Left colon (tissue), 2 donors: ENCODE measurements at places on chromosomes 2 and 18.

- DNase-seq, result no peak
These were observed 65.9 kb upstream of the SLC16A14 start for GRCh38 chr2:230134496-230135129.

- DNase-seq, result no peak
These were observed 605.2 kb downstream of the NR4A2 start for GRCh38 chr2:155727187-155727895.

GRCh38 chr2:31110431-31110830 is 27.8 kb downstream of the GALNT14 start:
- DNase-seq, result no peak

- DNase-seq, result no peak
These were observed 18.9 kb downstream of the CPO start for GRCh38 chr2:206958261-206958660.

DNA sequence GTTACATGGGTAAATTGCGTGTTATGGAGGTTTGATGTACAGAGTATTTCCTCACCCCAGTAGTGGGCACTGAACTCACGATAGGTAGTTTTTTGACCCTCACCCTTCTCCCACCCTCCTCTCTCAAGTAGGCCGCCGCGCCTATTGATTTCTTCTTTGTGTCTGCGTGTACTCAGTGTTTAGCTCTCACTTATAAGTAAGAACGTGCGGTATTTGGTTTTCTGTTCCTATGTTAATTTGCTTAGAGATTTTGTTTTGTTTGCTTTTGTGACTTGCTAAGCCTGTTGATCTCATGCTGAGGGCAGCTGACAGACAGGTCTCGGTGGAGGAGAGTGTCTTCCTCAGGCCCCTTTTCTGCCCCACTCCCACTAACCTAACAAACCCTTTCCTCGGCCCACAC is 36.2 kb downstream of the ACOXL start:
- DNase-seq, result no peak

- DNase-seq, result no peak
These were observed 46.2 kb upstream of the ACVR1 start for GRCh38 chr2:157922336-157922735.

- DNase-seq, result no peak
These were observed 1544.2 kb upstream of the TMEFF2 start for GRCh38 chr2:193738892-193739291.

GRCh38 chr2:12506846-12507245 is 209.9 kb upstream of the TRIB2 start:
- DNase-seq, result no peak

DNA sequence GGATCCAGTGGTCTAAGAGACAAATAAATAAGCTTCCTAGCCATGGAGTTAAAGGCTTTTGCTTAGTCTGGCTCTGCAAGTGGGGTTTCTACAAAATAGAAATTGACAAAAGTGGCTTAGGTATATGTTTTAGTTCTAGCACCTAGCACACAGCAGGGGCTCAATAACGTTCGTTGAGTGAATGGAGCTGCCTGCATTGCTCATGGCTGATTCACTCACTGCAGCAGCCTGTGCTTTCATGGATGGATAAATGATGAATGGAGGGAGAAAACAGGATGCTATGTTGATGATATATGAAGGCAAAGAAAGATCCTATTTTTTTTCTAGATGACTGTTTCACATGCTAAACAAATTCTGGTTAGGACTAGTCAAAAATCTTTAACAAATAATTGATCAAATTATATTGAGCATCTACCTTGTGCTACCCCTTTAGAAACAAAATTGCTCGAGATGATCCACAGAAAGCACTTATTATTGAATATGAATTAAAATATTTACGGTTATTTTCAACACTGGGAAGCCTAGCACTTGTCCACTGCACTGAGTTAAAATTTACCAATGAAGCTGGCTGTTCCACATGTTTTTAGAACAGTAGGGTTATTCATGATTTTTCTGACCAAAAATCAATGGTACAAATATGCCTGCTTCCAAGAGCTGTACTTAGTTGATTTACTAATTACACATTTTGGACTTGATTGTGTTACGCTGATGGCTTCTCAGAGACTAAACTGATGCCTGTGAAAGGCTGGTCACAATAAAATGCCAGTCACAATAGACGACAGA is 39.6 kb downstream of the HDHD2 start:
- DNase-seq, result no peak

- no peak for DNase-seq
These were observed 43.6 kb upstream of the ZNF804A start for GRCh38 chr2:184554736-184555135.

GRCh38 chr18:21203126-21203525 is 38.9 kb upstream of the GREB1L start:
- DNase-seq, result no peak

DNA sequence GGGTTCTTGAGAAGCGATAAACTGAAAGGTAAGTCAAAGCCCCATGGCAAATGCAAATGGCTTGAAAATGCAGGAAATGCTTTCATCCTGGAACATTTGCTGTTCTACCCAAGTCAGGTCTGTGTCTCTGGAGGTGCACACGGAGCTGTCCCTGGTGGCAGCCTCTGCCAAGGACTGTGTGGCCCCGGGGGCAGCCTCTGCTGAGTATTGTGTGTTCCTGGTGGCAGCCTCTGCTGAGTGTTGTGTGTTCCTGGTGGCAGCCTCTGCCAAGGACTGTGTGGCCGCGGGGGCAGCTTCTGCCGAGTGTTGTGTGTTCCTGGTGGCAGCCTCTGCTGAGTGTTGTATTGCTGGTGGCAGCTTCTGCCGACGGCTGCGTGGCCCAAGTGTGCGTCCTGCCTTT is 135.6 kb upstream of the ALKAL2 start:
- DNase-seq, result no peak

- no peak for DNase-seq
These were observed 40.9 kb upstream of the RGPD4 start for GRCh38 chr2:107785756-107786155.

- no peak for DNase-seq
These were observed 971 bp downstream of the ZNF385B start for GRCh38 chr2:179860255-179861026.

DNA sequence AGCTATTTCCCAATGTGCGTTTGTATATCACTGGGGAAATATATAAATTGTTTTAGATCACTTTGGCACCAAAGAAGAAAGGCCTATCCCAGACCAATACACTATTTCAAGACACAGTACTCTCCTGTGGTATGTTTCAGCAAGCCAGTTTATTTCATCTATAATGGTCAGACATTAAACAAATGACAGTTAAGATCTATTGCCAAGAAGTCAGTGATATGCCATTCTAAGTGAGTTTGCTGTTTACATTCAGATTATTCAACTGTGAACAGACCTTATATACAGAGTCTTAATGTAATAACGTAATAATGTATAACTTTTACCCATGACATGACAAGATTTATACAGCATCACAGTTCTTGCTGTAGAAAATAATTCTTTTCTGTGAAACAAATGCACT is 352.7 kb downstream of the CDH7 start:
- DNase-seq, result no peak

DNA sequence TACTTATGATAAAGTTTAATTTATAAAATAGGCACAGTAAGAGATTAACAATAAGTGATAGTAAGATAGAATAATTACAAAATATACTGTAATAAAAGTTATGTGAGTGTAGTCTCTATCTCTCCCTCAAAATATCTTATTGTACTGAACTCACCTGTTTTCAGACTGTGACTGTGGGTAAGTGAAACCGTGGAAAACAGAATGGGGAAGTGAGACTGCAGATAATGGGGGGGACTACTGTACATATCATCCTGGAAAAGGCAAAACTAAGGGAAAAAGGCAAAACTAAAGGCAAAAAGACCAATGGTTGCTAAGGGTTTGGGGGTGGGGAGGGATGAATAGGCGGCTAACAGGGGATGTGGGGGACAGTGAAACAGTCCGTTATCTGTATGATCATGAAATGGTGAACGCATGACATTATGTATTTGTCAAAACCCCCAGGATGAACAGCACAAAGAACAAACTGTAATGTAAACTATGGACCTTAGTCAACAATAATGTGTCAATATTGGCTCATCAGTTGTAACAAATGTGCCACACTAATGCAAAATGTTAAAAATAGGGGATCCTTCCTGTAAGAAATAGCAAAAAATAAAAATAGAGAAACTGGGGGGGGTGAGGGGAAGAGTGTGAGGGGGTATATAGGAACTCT is 93.8 kb downstream of the EPB41L3 start:
- DNase-seq, result no peak

GRCh38 chr18:24306201-24306600 is 91.4 kb downstream of the OSBPL1A start:
- DNase-seq, result no peak

GRCh38 chr2:105134081-105134480 is 96.2 kb downstream of the MRPS9 start:
- DNase-seq, result no peak

DNA sequence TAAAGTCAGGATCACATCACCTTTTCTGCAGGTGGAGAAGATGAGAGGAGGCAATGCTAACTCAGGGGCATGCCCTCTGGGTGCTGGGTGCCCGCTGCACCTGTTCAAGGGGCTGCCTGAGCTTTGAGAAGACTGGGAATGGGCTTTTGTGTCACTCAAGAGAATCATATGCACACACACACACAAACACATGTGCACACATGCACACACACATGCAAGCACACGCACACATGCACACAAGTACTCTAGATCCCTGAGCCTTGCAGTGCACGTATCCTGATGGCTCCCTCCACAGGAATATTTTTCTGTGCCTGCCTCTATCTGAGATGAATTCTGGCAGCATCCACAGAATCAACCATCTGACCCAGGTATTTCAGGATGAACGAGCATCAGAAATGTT is 110.0 kb upstream of the TEX51 start:
- no peak for DNase-seq

DNA sequence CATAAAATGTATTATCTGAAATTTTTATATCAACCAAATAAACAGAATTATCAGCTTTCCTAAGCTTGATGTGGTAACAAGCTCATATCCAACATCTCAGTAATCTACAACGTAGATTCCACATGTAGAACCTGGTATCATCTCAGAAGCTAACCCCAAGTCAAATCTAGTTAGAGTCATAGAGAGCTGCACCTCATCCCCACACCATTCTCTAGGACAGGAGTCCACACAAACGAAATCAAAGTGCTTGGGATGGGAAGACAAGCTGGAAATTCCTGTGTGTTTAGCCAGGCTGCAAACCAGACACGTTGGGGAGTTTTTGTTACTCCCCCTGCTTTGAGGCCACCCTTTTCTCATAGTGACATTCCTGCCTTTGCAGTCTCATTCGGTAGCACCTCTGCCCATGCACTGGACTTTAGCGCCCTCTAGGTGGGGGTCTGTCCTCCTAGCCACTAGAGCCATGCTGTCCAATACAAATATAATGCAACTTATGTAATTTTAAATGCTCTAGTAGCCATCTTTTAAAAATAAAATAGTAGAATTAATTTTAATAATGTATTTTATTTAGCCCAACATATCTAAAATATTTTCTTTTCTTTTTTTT is 28.1 kb upstream of the SATB2 start:
- DNase-seq, result peak; percentile 85

- DNase-seq, result no peak
These were observed 78.6 kb downstream of the SP3 start for GRCh38 chr2:173886613-173887012.

GRCh38 chr2:241901500-241902351 is 32.2 kb downstream of the RTP5 start:
- no peak for DNase-seq

DNA sequence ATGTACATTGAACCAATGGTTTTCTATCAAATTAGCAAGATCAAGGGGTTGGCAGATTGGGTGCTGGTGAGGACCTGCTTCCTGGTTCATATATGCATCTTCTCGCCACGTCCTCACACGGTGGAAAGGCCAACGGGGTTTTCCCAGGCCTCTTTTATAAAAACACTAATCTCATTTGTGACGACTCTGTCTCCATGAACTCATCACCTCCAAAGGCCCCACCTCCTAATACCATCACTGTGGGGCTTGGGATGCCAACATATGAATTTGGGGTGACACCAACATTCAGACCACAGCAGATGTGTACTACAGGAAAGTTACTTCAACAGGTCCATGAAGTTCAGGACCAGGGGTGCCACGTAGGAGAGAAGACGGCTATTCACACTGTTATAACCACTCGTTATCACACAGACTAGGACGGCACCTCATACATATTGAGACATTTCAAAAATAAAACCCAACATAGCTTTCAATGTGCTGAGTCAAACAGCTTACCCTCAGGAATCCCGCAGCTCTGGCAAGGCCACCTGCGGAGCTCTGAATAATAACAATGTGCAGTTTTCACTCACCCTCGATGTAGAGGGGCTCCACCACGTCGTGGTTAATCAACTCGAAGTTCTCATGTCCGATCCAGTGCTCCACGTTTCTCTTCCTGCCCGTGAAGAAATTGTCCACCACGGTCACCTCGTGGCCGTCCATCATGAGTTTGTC is 49.3 kb downstream of the UXS1 start:
- no peak for DNase-seq

GRCh38 chr2:241081643-241082340 is 20.3 kb downstream of the MTERF4 start:
- no peak for DNase-seq

DNA sequence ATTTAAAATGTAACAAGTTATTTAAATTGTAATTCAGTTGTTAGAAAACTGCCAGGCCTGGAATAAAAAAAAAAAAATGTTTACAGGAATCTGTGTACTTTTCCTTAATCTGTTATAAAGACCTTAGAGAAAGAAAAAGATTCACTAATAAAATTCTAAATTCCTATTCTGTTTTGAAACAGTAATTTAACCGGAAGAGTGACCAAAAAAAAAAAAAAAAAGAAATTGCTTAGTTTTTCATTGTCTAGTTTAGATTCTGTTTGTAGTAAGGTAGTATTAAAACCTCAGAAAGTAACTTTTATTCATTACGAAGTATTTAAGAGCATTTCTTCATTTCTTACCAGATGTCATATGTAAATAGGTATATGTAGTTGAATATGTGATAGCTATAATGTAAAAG is 2.5 kb downstream of the REL start:
- no peak for DNase-seq

DNA sequence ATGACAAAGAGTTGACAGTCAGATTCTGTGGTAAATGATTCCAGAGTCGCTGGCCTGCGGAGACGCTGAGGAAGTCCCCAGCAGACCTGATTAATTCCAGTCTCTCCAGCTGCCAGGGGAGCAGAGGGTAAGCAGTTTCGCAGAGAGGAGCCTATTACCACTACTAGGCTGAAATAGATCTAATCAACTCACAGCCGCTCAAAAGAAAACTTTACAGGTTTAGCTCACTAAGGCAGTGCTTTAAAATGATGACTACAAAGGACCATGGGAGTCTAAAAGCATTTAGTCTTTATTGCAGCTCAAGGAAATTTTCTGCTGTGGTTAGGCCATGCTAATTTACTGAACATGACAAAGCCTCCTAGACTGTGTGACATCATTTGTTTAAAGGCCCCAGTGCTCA is 445.6 kb upstream of the POU3F3 start:
- no peak for DNase-seq
